ENCODE measurements at places on chromosomes 7 and 10.

DNA sequence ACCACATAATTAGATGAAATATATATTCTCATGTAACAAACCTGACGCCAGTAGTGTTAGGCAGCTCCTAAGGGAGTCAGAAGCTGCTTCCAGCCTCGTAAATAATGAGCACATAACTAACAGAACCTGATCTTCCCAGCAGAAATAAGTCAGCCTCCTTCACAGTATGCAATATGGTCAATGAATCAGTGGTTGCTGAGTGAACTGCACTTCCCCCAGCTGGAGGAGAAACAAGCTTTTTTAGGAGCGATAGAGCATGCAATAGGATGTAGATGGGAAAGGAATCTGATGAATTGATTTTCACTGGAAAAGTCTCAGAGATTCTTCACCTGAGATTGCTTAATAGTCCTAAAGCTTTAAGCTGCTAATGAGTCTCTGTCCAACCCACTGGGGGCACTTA lies 337.2 kb upstream of the LRGUK start:
- DNase-seq: no peak

- DNase-seq: no peak
Measured at GRCh38 chr10:107733328-107734130, 569.0 kb upstream of the SORCS1 start.

DNA sequence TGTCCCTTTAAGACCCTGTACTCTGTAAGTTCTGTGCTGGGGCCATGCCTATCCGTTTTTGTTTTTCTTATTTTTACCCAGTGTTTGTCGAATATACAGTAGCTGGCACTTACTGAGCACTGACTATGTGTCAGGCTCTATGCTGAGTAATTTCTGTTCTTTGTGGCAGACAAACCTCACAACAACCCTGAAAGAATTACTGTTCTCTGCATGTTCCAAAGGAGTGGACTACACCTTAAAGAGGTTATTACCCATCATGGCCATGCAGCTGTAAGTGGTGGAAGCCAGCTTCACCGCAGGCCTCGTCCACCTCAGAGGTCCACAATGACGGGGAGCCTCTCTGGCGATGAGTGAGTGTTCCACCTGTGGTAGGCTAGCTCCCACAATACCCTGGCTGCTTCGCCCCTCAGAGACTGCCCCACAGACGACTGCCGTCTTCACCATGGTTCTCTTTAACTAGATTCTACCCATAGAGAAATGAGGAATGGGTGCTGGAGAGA lies 30.1 kb upstream of the RBM20 start:
- DNase-seq: no peak

- DNase-seq: no peak
Measured at GRCh38 chr7:22111661-22112060, 166.0 kb upstream of the CDCA7L start.

DNA sequence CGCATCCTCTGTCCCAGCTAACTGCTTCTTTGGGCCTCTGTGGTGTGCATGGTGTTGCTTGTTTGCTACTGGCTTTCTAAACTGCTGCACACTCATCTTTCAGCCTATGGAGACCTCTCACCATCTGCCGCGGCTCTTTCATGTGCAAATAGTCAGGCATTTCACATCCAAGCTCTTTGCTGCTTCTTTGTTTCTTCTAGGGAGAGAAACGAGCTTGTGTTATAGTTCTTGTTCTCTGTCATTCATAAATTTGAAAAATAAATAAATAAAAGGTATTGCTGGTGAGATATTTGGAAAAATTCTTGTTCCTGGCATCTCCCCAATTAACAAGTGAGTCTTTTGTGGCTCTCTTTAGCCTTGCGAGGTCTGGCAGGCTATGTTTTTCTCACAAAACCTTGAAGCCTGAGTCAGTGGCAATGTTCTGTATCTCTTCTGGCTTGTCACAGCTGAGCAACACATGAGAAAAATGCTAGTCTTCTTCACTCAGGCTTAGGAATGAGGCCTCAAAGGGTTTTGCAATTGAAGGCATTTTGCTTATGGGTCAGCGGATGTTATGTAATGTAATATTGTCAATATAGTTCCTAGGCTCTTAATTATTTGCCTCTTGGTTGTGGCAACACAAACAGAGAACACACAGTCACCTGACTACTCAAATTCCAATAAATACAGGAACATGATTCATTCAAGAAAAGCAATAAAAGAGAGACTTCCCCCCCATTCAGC lies 274.0 kb downstream of the FRMD4A start:
- no peak for DNase-seq

GRCh38 chr7:127980901-127981300 lies 50.3 kb downstream of the LRRC4 start:
- DNase-seq: no peak

DNA sequence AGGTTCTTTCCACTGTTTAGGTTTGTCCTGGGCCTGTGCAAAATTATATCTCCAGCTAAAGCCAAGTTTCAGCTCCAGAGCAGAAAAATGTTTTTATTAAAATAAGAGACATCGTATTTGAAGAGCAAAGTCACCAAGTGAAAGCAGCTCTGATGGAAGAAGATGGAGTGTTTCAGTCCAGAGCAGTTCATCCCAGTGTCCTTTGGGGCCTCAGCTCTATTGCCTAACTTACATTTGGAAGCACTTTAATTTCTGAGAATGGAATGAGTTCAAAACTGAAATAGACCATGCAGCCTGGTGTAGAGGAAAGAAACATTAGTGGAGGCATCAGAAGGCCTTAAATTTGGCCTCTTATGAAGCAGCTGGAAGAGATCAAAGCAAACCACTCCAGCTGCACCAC lies 545.2 kb downstream of the SORCS1 start:
- no peak for DNase-seq
